Suppressor macrophage (primary cell): ENCODE measurements at places on chromosomes 7 and 10.

DNA sequence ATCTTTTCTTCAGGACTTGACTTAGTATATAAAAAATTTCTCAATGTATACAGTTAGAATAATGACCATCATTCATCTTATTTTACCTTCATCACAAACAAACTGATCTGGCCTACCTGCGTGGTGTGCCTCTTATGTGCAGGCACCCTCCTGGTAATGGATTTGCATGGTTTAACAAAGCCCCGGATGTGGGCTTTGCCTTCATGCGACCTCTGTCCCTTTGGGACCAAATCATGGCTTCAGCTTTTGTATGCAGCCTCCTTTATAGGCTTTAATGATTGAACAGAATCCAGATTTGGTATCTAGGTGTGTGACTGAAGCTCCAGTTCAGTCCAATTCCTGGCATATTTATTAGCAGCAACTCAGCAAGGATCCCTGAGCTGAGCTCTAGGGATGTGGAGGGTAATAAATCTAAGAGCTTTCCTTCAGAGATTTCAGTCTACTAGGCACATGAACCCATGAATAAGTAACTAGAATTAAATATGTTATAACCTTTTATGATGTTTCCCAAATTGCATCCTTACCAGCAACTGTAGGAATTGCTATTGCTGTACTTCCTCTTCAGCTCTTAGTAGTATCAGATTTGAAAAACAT lies 256.9 kb downstream of the ABCA13 start:
- no peak for DNase-seq

DNA sequence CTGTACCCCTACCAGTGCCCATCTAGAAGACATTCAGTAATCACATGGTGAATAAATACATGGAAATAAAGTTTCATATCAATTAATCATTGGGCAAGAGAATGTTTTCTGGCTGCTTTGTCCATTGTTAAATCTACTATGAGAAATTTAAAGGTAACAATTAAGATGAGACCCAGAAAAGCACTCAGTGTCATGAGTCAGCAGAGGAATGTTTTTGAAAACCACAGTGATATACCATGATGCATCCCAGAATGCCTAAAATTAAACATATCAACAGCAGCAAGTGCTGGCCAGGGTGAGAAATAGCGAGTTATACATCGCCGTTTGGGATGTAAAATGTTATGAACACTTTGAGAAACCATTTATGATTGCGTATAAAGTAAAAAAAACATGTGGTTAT lies 825.3 kb upstream of the C7orf33 start:
- DNase-seq = no peak

DNA sequence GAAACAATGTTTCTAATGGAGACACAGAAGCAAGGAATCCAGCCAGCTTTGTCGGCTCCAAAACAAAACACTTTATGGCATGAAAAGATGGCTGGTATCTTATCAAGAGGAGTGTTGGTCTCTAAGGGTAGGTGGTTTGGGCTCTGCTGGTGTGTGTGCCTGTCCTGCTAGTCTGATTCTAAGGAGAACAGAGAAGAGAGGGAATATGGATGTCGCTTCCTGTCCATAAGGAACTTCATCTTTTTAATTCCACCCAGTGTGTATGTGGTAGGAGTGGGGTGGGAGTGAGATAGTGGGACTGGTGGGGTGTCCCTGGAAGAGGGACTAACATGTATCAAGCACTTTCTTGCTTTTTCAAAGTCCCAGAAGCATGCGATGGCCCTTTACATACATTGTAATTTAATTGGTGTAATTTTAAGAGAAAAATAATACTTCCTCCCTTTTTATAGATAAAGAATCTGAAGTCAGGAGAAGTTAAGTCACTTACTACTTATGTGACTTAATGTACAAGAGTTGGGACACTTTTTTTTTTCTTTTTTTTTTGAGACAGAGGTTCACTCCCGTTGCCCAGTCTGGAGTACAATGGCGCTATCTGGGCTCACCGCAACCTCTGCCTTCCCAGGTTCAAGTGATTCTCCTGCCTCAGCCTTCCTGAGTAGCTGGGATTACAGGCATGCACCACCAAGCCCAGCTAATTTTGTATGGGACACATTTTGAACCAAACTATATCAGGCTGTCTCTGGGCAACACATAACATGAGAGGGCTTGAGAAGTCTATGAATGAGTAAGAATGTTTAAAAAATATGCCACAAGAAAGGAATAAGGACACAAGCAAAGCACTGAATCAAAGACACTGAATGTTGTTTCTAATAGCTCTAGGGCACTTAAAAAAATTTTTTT lies 18.8 kb downstream of the NT5C3A start:
- DNase-seq = no peak

DNA sequence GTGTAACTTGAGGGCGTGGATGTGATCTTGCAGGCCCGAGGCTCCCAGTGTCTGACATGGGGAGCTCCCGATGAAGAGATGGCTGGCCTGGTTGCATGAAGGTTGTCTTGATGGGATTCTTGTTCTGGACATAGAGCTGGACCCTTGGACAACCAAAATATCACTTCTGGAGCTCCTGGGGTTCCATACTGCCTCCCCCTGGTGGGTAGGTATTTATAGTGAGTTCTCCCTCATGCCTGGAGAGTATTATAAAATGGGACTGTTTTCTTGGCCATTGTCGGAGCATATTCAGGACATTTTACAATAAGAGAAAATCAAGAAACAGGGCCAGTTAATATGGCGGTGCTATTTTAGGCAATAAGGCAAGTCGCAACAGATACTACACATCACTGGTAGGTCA lies 32.6 kb upstream of the GIMAP8 start:
- no peak for DNase-seq

DNA sequence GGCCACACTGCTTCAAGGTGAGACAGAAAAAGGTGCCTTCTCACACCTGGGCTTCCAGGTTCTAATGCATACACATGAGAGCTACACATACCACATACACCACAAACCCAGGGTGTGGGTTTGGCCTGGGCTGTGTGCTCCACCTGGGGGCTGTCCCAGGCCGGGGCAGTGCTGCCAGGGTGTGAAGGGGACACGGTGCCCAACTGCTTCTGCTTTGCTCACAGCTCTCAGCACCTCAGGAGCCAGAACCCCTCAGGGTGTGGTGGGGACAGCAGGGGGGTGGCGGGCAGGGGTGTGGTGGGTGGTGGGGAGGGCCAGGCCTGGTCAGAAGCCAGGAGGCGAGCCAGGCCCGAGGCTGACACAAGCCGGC lies 51.1 kb downstream of the TMEM209 start:
- DNase-seq = no peak

- peak; percentile 41 for DNase-seq
These were observed 17.2 kb downstream of the INHBA start for GRCh38 chr7:41685684-41686083.
